ENCODE measurements at places on chromosomes 5 and 9. TPM values are rescaled to one million over a fixed set of nuclear protein-coding genes. Genes with fewer than 3 reads are reported as not detected.

GABBR2 gene
- not detected for total RNA-seq

GRCh38 chr5:3301306-3301705, 294.3 kb upstream of the IRX1 start:
- no peak for DNase-seq

GRCh38 chr9:37788332-37788731, 3.5 kb upstream of the EXOSC3 start:
- DNase-seq, result no peak

DNA sequence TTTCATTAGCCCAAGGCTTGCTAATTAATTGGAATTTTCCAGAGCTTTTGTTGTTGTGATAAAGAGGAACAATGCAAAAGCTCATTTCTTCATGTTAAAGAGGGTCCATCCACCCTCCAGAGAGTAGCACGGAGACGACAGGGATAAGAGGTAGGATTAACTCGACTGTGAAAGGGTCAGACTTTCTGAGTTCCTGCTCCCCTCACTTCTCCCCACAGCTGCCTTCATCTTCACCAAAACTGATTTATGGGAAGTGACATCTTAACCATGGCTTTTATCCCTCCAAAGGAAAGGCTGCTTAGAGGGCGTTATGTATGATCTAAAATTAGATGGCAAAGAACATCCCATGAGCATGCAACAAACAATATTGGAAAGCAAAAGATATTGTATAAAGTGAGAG, 135.5 kb downstream of the GLIS3 start:
- no peak for DNase-seq

DNA sequence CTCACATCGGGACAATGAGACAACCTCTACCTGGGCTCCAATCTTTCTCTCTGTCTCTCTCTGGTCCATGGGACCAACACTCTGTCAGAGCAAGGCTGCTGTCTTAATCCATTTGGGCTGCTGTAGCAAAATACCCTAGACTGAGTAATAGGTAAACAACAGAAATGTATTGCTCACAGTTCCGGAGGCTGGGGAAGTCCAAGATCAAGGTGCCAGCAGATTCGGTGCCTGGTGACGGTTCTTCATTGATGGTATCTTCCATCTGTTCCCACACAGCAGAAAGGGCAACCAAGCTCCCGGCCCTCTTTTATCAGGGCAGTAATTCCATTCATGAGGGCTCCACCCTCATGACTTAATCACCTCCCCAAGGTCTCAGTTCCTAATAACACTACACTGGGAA, 61.3 kb upstream of the SPOCK1 start:
- no peak for DNase-seq

ROR2 gene
- 3.3 TPM for total RNA-seq

DNA sequence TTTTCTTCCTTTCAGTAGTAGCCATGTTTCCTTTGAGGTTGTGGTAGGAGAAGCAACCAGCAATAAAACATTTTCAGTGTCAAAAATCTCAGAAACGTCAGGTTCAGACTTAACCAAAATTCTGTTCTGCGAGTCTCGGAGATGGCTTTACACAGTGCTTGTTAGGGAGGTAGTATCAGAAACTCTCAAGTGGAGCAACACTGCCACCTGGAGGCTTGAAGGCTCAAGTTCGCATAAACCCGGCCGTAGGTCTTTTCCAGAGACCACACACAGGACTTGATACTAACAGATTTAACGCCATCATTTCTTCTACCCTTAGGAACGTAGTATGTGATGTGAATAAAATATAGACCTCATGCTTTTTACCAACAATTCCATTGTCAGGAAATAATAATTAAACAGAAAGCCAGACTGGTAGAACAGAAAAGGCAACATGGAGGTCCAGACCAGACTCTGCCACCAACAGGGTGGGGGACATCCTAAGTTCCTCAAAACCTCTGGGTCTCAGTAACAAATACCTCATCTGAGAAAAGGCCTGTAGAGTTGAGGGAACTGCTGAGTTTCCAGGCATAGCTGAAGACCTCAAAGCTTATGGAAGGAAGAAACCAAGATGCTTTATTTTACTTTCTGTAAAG, 8.5 kb downstream of the PTGER4 start:
- peak; percentile 90 for DNase-seq

DNM1 gene
- total RNA-seq, result 4.3 TPM

DNA sequence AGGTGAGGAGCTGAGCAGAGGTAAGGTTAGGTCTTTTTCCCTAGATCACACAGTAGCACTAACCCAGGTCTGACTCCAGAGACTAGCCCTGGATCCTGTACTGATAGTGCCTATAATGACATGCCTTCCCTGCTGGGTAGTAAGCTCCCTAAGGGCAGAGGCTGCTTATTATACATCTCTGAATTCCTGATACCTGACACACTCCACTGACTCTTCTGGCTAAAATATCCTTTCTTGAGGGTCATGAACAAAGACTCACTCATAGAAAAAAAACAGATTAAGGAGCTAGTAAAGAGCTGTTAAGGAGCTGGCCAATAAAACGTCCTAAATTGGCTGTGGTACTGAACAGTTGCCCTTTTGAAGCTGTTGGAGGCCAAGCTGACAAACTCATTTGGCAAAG, 149.0 kb upstream of the ITGA1 start:
- no peak for DNase-seq

DNA sequence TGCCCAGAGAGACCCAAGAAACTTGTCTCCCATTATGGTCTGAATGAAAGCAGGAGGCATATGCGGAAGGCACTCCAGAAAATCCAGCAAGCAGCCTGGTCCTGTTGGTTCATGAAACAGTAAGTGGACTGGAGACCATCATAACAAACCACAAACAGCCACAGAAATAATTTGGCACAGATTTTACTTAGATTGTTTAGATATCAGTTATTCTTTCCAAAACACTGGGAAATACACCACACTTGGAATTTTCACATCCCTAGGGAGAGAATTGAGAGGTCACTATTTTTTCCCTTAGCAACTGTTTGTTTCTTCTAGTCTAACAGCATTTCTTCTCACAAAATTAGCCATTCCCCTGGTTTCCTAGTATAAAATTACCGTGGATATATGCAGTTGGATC, 300.8 kb downstream of the OSTF1 start:
- no peak for DNase-seq

NFIB gene
- total RNA-seq, result 127 TPM

QRFP gene
- total RNA-seq, result not detected

GRCh38 chr9:75826314-75826713, 64.2 kb upstream of the PCSK5 start:
- DNase-seq, result no peak

- no peak for DNase-seq
Measured at GRCh38 chr5:124408738-124409453, 337.5 kb downstream of the ZNF608 start.

DNA sequence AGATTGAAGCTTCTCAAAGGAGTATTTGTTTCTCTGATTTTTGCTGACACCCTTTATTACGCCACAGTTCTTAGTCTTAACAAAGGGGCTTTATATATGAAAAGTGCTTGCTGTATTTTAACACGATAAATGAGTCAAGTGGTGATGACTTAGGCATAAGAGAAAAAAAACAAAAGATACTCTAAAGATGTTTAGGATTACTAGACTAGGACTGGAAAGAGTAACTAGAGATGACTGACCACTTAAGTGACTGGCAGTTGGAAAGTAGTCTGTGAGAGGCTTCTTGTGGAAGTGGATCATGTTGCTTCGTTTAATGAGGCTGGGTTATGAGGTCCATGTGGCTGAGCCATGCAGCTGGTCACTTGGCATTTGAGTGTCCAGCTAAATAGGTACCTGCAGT, 69.4 kb upstream of the ACTBL2 start:
- no peak for DNase-seq

DNA sequence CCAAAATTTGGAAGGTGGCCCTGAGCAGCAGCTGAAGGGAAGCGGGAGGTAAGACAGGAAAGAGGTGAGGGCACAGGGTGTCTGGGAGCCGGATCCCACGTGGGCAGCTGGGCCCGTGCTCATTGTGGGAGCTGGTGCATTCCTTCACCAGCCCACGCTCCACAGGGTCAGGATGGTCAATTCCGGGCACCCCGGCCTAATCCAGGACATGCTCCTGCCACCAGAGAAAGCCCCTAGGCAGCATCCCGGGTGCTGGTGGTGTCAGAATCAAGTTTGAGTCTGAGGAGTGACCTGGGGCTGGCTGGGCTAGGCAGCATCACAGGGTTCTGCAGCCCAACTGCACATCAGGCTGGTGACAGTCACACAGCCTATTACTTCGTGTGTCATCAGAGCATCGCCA, 7.1 kb upstream of the PDCD6 start:
- DNase-seq, result no peak

C6 gene
- 4.3 TPM for total RNA-seq

DNA sequence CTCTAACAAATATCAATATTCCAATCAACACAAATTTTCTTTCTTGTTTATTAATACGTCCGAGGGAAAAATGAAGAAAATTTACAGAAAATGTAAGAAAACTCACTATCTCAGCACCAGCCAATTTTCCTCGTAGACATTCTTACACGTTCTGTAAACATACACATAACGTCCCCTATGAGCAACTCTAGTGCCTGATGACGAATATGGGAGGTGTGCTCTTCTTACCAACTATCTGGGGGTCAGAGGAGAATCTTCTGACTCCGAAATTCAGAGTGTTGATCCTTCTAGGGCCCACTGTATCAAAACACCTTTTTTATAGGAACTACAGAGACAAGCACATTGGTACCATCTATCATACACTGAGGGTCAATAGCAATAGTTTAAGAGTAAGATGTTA, 198.7 kb downstream of the GAPVD1 start:
- no peak for DNase-seq

GRCh38 chr9:101027733-101028345, 688 bp upstream of the PLPPR1 start:
- DNase-seq, result no peak

DIRAS2 gene
- 0.64 TPM for total RNA-seq

GRCh38 chr5:55035480-55035879, 11.4 kb downstream of the GZMK start:
- no peak for DNase-seq

SPACA9 gene
- 8.7 TPM for total RNA-seq

GRCh38 chr9:129863059-129863690, 27.9 kb downstream of the USP20 start:
- no peak for DNase-seq

EXOC3 gene
- 199 TPM for total RNA-seq

GRCh38 chr9:115914291-115914690, 239.3 kb upstream of the PAPPA start:
- DNase-seq, result no peak

DNA sequence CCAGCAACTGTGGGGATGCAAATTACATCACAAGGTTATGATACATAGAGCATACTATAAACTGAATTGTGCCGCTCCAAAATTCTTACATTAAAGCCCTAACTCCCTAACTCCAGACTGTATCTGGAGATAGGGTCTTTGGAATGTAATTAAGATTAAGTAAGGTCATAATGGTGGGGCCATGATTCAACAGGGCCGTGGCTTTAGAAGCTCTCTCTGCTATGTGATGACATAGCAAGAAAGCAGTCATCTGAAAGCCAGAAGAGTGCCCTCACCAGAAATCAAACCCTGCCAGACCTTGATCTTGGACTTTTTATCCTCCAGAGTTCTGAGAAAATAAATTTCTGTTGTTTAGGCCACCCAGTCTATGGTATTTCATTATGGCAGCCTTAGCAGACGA, 123.9 kb downstream of the FBXL17 start:
- no peak for DNase-seq

All from suprapubic skin (tissue), 4 donors.